ENCODE measurements at places on chromosomes 16 and 17. TPM values are rescaled to one million over a fixed set of nuclear protein-coding genes. Genes with fewer than 3 reads are reported as not detected.

The ADAT1 gene
- 21.8 TPM for total RNA-seq

The ASB16 gene
- total RNA-seq: not detected

The MGRN1 gene
- 67.3 TPM for total RNA-seq

The KRT25 gene
- total RNA-seq: not detected

The SULT1A4 gene
- 9.9 TPM for total RNA-seq

The GRB7 gene
- 2.5 TPM for total RNA-seq

The MYH11 gene
- total RNA-seq: 1.5 TPM

GRCh38 chr16:74372953-74373846 is 2.9 kb upstream of the NPIPB15 start:
- H3K4me1 ChIP-seq: no peaks in the 10 kb centered on the region
- no peak overlapping the region for H3K27ac ChIP-seq
- no peaks in the 10 kb centered on the region for H3K27me3 ChIP-seq
- no peaks in the 10 kb centered on the region for H3K36me3 ChIP-seq
- DNase-seq: no peak
- no peak overlapping the region for H3K4me3 ChIP-seq

DNA sequence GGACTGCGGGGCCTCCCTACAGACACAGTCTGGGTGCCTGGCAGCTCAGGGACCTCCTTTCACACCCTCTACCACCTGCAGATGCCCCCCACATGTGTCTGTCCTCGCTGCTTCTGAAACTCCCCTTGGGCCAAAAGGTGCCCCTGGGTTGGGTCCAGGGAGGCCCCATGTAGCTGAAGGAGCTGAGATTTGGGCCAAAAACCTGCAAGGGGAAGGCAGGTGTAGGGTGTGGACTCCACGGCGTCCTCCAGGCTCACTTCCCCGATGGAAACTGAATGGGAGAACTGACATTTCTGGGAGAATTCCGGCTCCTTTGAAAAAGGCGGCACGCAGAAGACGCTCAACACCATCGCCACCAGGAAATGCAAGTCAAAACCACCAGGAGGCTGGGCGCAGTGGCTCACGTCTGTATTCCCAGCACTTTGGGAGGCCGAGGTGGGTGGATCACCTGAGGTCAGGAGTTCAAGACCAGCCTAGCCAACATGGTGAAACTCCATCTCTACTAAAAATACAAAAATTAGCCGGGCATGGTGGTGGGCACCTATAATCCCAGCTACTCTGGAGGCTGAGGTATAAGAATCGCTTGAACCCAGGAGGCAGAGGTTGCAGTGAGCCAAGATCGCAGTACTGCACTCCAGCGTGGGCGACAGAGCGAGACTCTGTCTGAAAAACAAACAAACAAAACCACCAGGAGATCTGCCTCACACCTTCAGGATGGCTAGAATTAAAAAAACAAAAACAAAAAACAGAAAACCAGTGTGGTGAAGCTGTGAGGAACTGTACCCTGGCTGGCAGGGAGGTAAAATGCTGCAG is 13.2 kb upstream of the BAIAP2 start:
- no peak overlapping the region for H3K4me3 ChIP-seq
- H3K4me1 ChIP-seq: no peaks in the 10 kb centered on the region
- no peak for DNase-seq
- H3K36me3 ChIP-seq: no peaks in the 10 kb centered on the region
- H3K27ac ChIP-seq: no peak overlapping the region

GRCh38 chr17:73191443-73192205 is 1.2 kb upstream of the COG1 start:
- no peaks in the 10 kb centered on the region for H3K27me3 ChIP-seq
- peak overlapping the region; percentile 99 for H3K4me3 ChIP-seq
- H3K4me1 ChIP-seq: peaks cover 4% of the 10 kb centered on the region
- DNase-seq: peak; percentile 76

DNA sequence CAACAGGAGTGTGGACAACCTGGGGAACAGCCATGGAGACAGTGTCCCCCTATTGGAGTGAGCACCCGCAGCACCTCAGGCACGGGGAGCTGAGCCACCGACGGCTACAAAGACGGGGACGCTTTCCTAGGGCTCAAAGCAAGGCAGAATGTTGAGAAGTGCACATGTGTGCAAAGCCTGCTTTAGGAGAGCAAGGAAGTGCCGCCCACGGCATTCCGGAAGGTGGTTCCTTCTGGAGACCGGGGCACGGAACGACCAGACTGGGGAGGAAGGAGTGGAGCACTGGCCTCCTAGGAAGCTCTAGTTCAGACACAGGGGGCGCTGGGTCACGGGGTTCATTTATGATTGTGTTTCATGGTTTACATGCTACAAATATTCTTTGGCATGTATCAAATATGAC is 52.2 kb downstream of the TBC1D16 start:
- no peak overlapping the region for H3K27ac ChIP-seq
- H3K4me3 ChIP-seq: no peak overlapping the region
- H3K27me3 ChIP-seq: no peaks in the 10 kb centered on the region
- peaks cover 21% of the 10 kb centered on the region for H3K4me1 ChIP-seq
- no peaks in the 10 kb centered on the region for H3K36me3 ChIP-seq
- peak; percentile 54 for DNase-seq

GRCh38 chr17:29063992-29064391 is 21.1 kb downstream of the PIPOX start:
- DNase-seq: peak; percentile 19
- H3K27ac ChIP-seq: no peak overlapping the region
- H3K4me3 ChIP-seq: no peak overlapping the region
- no peaks in the 10 kb centered on the region for H3K36me3 ChIP-seq
- no peaks in the 10 kb centered on the region for H3K4me1 ChIP-seq

- no peak overlapping the region for H3K27ac ChIP-seq
- DNase-seq: no peak
- no peaks in the 10 kb centered on the region for H3K27me3 ChIP-seq
- H3K4me1 ChIP-seq: peaks cover 6% of the 10 kb centered on the region
These were observed 8.8 kb downstream of the RPL19 start for GRCh38 chr17:39208893-39209292.

- no peak for DNase-seq
- no peaks in the 10 kb centered on the region for H3K27me3 ChIP-seq
- H3K27ac ChIP-seq: no peak overlapping the region
- H3K4me3 ChIP-seq: no peak overlapping the region
These were observed 2.9 kb upstream of the THRA start for GRCh38 chr17:40059729-40060475.

DNA sequence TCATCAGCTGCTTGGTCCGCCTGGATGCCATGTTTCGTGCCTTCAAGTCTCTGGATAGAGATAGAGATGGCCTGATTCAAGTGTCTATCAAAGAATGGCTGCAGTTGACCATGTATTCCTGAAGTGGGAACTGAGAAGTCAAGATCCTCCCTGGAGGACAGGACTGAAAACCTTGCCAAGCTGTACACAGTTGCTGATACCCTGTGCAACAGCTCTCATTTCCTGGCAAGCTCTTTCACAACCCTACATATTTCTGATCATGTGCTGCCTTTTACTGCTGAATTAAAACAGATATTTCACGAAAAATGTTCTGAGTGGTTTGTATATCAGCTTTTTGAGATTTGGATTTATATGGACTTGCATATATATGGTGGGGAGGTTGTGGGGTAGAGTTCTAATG is 898 bp downstream of the CAPNS2 start:
- H3K36me3 ChIP-seq: no peaks in the 10 kb centered on the region
- no peak overlapping the region for H3K4me3 ChIP-seq
- no peak for DNase-seq
- no peaks in the 10 kb centered on the region for H3K27me3 ChIP-seq

GRCh38 chr16:51540259-51540658 is 389.2 kb upstream of the SALL1 start:
- no peaks in the 10 kb centered on the region for H3K4me1 ChIP-seq
- no peak overlapping the region for H3K4me3 ChIP-seq
- DNase-seq: no peak
- H3K27me3 ChIP-seq: no peaks in the 10 kb centered on the region

DNA sequence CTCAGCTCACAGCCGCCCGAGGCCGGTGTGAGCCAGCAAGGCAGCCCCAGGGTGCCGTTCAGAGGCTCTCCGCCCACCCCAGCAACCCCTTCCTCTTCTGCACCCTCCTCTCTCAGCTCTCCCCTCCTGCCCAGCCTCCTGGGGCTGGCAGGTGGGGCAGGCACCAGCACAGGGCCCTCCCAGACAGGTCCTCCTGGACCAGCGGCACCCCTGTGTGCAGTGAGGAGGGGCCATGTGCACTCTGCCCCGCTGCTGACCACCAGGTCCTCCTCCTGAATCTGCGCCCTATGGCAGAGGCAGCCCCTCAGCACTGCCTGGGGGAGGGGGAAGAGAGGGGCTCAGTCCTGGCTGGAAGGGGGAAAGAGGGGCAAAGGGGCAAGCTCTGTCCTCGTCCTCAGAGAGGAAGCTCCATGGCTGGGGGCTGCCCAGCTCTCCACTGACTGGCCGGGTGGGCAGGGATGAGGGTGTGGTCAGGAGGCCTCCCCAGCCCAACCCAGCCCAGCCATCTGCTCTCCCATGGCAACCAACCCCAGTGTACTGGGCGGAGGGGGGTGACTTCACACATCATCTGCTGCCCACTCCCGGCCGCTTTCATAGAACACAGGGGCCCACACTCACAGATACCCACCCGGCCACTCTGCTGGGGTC is 5.4 kb upstream of the BCAR1 start:
- no peaks in the 10 kb centered on the region for H3K36me3 ChIP-seq
- peak overlapping the region; percentile 29 for H3K27ac ChIP-seq
- DNase-seq: no peak
- no peak overlapping the region for H3K4me3 ChIP-seq
- no peaks in the 10 kb centered on the region for H3K4me1 ChIP-seq

- H3K27ac ChIP-seq: no peak overlapping the region
- no peaks in the 10 kb centered on the region for H3K27me3 ChIP-seq
- no peaks in the 10 kb centered on the region for H3K36me3 ChIP-seq
- H3K4me3 ChIP-seq: no peak overlapping the region
These were observed 89.1 kb downstream of the CDH13 start for GRCh38 chr16:82715833-82716232.

GRCh38 chr17:75319904-75320691 is 30.9 kb upstream of the SLC25A19 start:
- H3K27me3 ChIP-seq: no peaks in the 10 kb centered on the region
- H3K36me3 ChIP-seq: peaks cover 15% of the 10 kb centered on the region
- no peak for DNase-seq
- H3K4me3 ChIP-seq: no peak overlapping the region

- H3K4me3 ChIP-seq: no peak overlapping the region
- no peaks in the 10 kb centered on the region for H3K27me3 ChIP-seq
- no peaks in the 10 kb centered on the region for H3K4me1 ChIP-seq
- no peak for DNase-seq
These were observed 12.1 kb downstream of the METRNL start for GRCh38 chr17:83091257-83092141.
